ENCODE measurements at places on chromosomes 11 and 22.
A peak's percentile ranks its signal among the peaks of the same experiment; 100 is the strongest.

DNA sequence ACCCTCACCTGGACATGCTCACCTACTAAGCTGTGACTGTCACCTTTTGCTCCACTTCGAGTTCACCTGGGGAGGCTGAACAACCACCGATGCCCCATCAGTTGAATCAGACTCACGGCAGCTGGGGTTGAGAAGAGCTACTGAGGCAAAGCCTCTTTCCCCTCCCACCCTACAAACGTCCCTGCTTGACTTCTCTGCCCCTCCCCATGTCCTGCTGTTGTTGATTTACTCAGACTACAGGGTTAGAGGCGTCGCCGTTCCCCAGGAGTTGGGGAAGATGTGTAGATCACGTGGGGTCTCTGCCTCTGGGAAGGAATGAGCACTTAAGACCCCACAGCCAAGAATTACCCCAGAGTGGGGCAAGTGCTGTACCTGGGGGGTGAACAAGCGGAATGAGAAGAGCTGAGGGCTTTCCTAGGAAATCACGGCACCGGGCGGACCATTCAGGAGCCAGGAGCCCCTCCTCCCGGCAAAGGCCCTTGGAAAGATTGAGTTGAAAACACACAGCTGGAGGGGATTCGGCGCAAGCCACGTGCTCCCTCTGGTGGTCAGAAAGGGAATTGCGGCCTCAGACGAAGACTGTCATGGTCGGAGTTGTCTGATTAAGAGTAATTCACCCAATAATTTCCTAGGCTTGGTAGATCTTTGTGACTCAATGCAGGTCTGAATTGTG lies 7.0 kb downstream of the FXYD2 start:
- DNase-seq, result peak; percentile 92

- no peak for DNase-seq
Measured at GRCh38 chr11:120652705-120653335, 141.3 kb downstream of the GRIK4 start.

GRCh38 chr22:44802071-44802700 lies 49.8 kb downstream of the ARHGAP8 start:
- DNase-seq, result no peak

- no peak for DNase-seq
Measured at GRCh38 chr11:26828288-26828687, 106.4 kb upstream of the SLC5A12 start.

GRCh38 chr11:93655581-93656255 lies 5.8 kb upstream of the CEP295 start:
- DNase-seq, result no peak

DNA sequence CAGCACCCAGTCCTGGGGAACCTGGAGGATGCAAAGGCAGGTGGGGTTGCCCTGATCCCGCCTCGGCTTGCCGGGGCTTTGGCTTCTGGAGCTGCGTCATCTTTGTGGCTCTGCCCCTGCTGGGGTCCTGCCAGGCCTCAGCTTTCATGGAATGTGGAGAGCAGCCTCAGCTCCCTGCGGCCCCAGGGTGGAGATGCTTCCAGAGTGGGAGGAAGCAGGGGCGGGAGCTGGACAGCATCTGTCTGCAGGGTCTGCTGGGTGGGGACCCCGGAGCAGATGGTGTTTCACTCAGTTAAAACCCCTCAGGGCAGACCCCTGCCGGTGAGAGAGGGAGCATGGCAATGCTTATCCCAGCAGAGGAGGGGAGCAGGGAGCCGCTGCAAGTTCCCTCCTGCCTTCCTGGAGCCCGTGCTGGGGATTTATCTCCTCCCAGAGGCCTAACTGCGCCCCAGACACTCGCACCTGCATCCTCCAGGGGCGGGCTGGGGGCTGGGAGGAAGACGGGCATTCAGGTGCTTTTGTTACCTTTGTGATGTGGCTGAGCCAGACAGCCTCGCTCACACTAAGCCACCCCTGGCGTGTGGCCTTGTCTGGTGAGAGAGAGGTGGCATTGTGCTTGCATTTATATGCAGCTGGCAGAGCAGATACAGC lies 15.7 kb downstream of the GRIK4 start:
- no peak for DNase-seq

GRCh38 chr11:57530596-57531507 lies at the start of gene TIMM10:
TSS of gene TIMM10 (minus strand) at chr11:57530754. CDS start at chr11:57530189, 565 bp downstream.
- peak; percentile 97 for DNase-seq

- no peak for DNase-seq
Measured at GRCh38 chr11:73170140-73170539, 28.0 kb upstream of the FCHSD2 start.

- DNase-seq, result no peak
Measured at GRCh38 chr22:46578251-46578823, 40.9 kb upstream of the CELSR1 start.

DNA sequence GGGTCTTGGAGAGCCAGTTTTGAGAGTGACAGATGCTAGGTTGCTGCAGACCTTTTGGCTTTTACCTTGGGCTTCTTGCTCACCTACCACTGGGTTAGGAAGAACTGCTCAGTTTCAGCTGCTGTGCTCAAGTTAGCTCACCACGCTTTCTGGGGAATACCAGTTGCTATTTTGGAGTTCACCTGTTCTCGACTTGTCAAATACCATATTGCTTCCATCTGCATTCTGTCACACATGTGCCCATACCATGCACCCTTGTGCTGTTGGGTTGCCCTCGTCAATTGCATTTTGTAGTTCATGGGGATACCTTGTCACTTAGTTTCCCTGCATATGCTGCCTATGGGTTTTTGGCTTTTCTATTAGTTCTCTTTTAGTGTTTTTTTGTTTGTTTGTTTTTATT lies 23.0 kb upstream of the BARX2 start:
- no peak for DNase-seq

DNA sequence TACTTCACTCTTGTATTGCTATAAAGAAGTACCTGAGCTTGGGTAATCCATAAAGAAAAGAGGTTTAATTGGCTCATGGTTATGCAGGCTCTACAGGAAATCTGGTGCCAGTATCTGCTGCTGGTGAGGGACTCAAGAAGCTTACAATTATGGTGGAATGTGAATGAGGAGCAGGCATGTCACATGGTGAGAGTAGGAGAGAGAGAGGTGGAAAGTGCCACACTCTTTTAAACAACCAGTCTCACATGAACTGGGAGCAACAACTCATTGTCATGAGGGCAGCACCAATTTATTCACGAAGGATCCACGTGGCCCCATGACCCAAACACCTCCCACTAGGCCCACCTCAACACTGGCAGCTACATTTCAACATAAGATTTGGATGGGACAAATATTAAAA lies 24.6 kb upstream of the IGLL5 start:
- no peak for DNase-seq

GRCh38 chr11:19433367-19433766 lies 192.6 kb upstream of the E2F8 start:
- no peak for DNase-seq

GRCh38 chr11:76176463-76176862 lies 29.8 kb downstream of the WNT11 start:
- DNase-seq, result no peak

GRCh38 chr11:61914471-61915171 lies 2.7 kb downstream of the RAB3IL1 start:
- DNase-seq, result no peak

DNA sequence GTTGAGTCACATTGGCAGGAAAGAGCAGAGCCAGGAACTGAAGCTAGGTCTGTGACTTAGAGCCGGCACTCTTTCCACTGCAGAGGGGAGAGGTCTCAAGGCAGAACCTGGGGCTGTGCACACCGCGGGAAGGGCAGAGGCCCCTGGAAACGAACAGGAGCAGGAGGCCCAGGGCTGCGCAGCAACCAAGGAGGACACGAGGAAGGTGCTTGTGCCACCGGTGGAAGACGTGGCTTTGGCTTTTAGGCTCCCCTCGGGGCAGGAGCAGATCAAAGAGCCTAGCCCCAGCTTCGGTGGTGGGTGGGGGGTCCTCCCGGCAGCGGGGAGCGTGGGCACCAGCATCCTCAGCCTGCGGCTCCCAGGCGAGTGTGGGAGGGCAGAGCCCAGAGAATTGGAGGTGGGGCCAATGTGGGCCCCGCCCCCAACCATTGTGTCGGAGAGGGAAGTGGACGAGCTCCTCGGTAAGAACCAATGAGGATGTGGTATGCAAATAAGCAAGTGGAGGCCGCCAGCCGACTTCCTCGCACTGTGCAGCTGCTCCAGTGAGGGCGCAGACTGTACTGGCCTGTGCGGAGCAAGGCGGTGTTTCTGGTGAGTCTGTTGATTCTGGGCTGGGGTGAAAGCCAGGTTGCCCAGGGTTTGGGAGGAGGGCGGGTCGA lies at the start of gene CCDC116:
TSS of gene CCDC116 (plus strand) at position 524 of the 659 bp plus-strand sequence. CDS start 422 bp downstream, outside the sequence.
- no peak for DNase-seq

DNA sequence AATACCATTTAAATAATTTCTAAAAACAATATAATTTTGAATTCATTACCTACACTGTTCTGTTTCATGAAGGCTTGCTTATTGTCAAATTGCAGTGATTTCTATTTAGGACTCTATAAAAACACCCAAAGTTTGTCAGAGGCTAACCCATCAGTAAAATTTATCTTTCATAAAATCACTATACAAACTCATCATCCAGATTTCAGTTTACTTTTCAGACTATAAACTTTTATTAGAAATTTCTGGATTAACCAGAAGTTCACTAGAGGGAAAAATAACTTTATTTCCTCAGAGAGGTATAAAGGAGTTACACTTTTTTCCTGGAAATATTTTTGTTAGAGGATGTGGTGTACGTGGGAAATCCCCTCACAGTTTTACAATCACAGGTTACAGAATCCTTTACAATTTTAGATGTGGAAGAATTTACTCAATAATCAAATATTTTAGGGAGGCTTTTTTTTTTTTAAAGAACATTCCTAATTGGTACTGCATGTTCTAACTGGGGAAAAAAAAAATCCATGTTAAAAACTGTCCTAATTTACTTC lies 176.7 kb downstream of the SWAP70 start:
- no peak for DNase-seq

DNA sequence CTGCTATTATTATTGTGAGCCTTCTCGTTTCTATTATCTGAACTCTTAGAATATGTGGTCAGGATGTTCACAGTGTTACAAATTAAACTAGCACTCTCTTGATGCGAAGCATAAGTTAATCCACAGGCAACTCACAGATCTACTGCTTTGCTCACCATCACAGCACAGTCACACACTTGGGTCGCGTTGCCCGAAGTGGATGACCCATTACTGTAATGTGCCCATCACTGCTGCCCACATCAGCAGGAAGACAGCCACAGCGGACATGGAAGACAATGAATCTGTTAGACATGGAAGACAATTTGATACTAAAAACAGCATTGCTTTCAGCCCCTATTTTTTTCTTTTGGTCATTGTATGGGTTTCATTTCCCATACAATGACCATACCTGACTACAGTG lies 216.4 kb upstream of the B3GAT1 start:
- no peak for DNase-seq

DNA sequence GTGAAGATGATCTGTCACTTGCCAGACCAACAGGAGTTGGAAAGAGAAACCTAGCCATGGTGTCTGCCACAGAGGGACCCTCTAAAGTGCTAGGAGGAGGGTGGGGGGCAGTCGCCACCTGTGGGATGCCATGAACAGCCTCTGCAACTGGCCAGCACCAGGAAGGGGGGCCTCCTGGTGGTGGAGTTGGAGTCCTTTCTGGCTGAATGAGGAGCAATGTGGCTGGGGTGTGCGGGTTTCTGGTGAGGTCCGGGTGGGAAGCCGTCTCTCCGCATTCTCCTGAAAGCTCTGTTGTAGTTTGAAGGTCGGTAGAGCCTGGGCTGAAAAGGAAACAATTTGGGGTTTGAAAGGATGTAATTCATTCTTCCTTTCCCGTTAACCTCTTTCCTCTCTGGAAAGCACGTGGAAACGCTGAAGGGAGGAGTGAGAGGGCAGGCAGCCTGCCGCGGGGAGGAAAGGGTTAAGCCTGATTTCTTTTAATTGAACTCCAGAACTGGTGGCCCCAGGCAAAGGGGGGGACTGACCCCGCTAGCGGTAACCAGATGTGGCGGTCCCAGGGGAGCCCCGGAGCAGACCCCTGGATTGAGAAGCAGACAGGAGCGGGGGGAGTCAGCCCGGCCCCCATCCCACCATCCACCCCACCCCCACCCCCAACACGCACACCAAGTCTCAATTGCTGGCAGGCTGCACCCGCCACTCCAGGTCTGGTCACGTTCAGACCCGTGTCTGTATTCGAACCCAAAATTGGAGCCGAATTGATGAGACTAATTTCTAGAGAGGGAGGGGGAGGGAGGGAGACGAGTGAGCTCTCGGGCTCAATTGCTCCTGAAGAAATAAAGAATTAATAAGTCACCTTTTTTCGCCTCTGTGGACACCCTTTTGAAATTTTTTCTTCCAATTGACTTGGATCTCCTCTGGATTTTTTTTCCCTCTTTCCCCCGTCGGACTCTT lies 1.8 kb upstream of the FLI1 start:
- no peak for DNase-seq

DNA sequence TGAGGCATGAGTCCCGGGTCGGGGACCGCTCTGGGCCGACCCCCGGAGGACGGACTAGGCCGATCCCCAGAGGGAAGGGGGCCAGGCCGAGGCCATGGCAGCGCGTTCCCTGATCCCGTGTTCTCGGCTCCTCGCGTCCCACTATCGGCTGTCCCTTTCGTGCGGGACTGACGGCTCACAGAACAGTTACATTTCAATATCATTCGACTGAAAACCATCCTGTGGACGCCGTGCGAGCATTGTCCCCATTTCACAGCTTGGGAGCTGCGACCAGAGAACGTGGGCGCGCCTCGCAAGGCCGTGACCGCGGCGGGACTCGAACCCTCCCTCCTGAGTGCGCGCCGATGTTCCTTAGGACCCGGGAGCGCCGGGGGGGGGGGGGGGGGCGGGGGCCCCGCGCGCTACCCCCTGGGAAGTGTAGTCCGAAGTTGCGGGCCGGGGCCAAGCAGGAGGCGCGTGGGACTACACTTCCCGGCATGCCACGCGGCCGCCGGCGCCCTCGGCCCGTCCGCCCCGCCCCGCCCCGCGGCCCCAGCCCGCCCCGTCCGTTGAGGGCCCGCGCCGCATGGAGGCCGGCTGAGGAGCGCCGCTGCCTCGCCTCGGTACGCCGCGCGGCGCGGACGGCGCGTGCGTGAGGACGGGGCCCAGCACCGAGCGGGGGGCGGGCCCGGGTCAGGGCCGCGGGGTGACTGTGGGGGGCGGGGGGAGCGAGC lies at the start of gene TRABD:
TSS of gene TRABD (plus strand) at position 539 of the 713 bp plus-strand sequence. CDS start 7,148 bp downstream, outside the sequence.
- peak; percentile 92 for DNase-seq

DNA sequence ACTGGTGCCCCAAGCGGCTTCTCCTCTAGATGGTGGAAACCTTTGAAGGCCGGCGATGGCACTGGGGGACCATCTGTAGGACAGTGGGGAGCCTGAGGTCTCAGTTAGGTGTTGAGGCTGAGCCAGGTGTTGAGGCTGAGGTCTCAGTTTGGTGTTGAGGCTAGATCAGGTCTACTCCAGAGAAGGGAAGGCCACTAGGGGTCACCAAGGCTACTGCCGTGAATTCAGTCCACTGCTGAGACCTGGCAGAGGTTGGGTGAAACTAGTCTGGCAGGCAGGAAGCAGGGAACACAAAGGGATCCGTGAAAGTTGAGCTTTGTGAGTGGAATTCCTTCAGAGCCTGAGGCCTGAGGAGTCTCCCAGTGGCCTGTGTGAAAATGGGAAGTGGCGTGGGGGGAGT lies 123.8 kb upstream of the FGF3 start:
- no peak for DNase-seq
